ENCODE measurements at places on chromosomes 7 and 10.

- DNase-seq, result no peak
Observed at GRCh38 chr10:60417024-60417423, 27.3 kb upstream of the ANK3 start.

- DNase-seq, result no peak
Observed at GRCh38 chr10:15485684-15486316, 114.7 kb upstream of the FAM171A1 start.

- DNase-seq, result no peak
Observed at GRCh38 chr10:3131098-3131497, 41.5 kb downstream of the PITRM1 start.

DNA sequence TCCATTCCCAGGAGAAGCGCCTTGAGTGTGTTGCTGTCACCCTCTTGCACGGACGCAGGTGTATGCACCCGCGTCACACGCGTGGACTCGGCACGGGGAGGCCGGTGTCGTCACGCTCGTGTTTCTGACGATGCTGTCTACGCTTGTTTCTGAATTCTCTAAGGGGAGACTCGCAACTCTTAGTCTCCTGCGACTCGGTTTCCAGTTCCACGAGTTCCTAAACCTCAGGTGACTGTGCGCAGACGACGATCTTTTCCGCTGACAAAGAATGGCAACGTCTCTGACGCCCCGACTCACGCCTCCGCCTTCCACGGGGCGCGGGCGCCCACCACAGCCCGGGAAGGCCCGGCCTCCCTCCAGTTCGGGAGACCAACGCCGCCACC, 579 bp downstream of the IDI1 start:
- no peak for DNase-seq

DNA sequence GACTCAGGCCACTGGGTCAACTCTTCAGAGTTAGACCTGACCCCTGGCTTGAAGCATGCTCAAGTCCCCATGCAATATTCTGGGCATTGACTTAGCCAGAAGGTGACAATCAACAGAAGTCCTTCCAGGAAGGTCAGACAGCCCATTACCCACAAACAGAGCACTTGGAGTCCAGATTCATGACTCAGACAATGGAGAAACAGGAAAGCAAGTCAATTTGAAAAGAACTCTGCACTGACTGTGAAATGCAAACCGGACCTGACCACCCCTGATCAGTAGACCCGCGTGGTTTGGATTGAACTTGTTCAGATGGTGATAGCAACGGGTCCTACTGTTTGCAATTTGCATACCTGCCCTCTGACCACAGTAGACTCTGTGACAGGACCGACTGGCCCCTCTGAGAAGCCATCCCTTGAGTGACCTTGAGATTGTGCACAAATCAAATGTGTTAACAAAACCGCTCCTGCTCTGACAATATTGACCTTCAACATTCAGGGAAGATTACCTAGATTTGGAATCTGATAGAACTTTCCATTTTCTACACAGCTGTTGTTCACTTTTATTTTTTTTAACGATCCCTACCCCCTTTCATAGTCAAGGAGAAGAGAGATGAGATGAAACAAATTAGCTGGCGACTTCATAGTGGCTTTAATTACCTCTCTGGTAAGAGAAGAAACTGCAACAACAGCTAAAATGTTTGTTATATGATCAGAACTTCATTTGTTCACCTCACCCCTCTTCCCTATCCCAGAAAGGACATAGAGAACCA, 138.7 kb downstream of the NRP1 start:
- DNase-seq, result no peak

GRCh38 chr7:30900053-30900452, 11.6 kb upstream of the AQP1 start:
- no peak for DNase-seq

DNA sequence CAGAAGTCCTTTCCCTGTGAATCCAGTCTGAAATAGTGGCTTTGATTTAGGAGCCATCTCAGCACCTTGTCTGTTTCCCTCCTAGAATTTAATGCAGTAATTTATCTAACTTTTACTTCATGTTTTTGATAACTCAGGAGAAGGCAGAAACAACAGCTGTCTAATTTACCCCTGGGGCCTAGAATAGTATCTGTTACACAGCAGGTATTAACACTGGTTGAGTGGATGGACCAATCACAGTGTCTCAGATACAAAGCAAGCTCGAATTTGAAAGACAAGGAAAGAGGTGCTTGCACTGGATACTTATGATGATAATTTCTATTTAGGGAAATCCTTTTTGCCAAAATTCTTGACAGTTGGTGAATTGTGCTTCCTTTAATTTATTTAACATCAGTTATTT, 23.4 kb downstream of the CHRM2 start:
- DNase-seq, result no peak

- no peak for DNase-seq
Observed at GRCh38 chr10:132722394-132723329, 63.3 kb downstream of the NKX6-2 start.

DNA sequence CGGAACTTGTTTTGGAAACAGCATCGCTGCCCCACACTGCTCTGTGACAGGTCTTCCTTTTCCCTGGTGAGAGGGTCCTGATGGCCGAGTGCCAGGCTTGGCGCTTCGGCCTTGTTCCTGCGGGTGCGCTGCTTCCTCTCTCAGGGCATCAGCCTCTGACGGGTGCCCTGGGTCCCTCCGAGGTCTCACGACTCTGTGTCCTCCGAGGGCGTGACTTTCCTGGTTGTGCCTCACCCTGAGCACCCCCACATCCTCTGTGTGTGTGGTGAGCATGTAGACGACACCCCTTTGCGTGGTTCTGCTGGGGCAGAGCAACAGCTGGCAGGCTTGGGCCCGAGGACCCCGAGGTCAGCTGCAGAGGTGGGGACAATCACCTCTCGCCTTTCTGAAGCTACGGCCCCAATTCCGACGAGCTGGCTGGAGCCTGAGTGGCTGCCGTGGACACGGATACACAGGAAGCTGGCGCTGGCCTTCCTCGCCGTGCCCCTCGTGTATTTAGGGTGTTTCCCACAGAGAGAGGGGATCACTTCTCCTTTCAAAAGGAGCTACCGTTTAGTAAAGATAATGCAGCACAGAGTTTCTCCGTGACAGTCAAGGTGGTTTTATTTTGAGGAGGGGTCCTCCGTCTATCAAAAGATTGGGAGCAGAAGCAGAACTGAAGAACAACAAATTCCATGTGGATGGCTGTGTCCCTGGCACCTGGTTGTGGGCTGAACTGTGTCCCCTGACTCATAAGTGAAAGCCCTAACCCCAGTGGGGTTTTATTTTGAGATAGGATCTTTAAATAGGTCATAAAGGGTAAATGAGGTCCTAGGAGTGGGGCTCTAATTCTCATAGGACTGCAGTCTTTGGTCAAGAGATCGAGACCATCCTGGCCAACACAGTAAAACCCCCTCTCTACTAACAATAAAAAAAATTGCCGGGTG, 36.2 kb upstream of the PITRM1 start:
- DNase-seq, result no peak

- no peak for DNase-seq
Observed at GRCh38 chr7:140209866-140210609, 33.3 kb upstream of the KDM7A start.

DNA sequence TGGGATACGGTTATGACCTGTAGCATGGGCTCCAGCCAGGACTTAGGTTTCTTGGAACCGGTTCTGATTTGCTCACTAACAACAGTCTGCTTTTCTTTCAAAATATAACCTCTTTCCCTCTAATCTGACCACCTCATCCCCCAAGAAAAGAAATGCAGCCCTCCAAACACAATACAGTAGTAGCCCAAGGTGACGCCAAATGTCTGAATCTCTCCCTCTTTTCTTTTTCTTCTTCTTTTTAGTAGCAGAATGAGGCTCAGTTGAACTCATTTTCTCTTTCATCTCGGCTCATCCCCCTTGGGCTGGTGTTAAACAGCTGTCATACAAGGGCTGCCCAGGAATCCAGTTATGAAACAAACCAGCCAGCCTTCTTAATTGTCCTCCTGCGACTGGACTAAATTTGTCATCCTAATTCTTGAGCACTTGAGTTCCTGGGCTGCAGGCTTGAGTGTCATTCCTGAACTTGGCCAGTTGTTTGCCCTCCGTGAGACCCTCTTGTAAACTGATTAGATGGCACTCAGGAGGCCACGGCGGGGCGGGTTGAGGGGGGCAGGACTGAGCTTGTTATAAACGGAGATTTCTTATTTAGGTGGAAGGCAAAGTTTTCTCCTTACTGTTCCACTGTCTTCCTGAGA, 94.8 kb downstream of the SORCS3 start:
- DNase-seq, result no peak

- no peak for DNase-seq
Observed at GRCh38 chr7:2393706-2394105, 9.7 kb upstream of the CHST12 start.

DNA sequence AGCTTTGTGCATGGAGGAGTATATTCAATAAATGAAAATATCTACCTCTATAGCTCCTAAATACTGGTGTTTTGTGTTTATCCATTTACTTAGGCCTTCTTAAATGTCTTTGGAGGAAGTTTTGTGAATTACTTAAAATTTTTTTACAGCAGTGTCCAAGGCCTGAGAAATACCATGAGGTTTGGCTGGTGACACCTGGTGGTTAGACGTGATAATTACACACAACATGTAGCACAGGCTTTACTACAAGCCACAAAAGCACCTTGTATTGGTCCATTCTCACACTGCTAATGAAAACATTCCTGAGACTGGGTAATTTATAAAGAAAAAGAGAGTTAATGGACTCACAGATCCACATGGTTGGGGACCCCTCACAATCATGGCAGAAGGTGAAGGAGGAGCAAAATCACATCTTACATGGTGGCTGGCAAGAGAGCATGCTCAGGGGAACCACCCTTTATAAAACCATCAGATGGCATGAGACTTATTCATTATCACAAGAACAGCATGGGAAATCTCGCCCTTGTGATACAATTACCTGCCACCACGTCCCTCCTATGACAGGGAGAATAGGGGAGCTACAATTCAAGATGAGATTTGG, 20.6 kb downstream of the HYAL4 start:
- DNase-seq, result peak; percentile 31

DNA sequence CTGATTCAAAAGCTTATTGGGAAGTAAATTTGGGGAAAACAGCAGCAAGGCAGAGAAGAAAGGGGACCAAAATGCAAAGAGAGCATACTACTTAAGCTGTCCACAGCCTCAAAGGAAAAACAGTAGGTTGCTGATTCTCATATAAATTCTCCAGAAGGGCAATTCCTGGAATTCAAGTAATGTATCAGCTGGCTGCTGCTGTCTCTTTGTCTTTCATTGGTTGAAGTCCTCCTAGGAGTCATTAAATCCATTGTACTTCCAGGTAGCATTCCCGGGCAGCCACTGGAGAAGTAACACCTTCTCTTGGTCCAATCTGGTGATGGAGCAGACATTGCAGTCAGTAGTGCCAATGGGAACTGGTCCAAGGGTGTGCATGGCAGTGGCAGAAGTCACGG, 22.7 kb downstream of the BET1 start:
- no peak for DNase-seq

DNA sequence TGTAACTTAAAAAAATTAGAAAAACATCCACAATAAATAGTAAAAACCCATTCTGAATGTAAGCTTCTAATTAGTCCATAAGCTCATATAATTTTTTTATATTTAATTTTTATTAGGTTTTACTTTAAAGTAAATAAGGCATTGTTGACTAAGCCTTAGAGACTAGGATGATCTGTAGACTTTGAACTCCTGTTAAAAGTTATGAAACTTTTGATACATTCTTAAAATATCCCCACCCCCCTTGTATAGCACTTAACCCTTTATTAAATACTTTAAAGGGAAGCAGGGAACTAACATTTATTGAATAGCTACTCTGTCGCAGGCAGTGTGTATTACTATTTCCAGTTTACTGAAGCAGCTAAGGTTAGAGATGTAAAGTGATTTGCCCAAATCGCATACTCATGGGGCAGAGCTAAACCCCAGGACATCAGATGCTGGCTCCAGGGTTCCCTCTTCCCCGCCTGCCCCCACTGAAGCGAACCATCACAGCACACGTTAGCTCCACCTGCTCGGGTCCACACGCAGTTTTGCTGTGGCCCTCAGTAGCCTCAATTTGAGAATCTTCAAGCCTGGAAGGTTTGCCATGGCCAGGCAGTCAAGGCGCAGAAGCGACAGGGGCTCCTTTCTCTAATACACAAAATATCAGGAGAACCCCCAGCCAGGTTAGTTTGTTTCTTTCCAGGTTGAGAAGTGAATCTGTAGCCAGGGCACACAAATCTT, 762 bp downstream of the PON1 start:
- DNase-seq, result no peak

GRCh38 chr10:31697271-31698180, 231.1 kb downstream of the ARHGAP12 start:
- no peak for DNase-seq

All from NCI-H1417 treated with DMSO at 0.1 percent for 48 hours (cell line).